ENCODE measurements at places on chromosomes 11 and 22. TPM values are rescaled to one million over a fixed set of nuclear protein-coding genes. Genes with fewer than 3 reads are reported as not detected.

DNA sequence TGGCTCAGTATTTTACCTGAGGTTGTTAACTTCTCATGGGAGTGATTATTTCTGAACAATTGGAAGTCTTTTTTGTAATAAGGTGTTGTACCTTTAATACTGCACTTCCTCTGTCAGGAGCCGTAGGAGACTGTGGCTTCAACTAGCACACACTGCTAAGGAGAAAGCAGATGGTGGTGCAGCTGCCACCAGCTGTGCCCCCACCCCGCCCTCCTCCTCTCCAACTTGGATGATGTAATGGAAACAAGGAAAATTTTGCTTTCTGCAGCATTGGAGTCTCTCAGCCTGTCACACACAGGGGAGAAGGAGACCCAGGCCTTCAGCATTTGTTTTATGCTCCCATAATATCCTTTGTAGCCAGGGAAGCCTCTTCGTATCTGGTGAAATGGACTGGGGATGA is 91.2 kb downstream of the TEAD1 start:
- no peak for DNase-seq

DNA sequence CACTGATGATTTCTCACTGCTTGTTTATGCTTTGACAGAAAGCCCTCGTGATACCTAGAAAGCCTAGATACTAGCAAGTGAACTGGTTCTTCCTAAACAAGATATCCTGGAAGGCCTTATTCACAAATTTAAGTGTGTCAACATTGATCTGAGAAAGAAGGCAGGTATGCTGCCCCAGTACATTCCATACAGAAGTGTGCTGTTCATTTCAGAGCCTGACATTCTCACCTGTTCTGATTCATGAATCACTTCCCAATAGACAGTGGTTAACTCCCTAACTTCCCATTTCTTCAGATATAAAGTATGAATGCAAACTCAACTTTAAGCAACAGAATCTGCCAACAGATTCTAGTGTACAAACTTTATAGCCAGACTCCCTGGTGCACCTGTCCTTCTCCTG is 15.5 kb upstream of the RASSF10 start:
- no peak for DNase-seq

DNA sequence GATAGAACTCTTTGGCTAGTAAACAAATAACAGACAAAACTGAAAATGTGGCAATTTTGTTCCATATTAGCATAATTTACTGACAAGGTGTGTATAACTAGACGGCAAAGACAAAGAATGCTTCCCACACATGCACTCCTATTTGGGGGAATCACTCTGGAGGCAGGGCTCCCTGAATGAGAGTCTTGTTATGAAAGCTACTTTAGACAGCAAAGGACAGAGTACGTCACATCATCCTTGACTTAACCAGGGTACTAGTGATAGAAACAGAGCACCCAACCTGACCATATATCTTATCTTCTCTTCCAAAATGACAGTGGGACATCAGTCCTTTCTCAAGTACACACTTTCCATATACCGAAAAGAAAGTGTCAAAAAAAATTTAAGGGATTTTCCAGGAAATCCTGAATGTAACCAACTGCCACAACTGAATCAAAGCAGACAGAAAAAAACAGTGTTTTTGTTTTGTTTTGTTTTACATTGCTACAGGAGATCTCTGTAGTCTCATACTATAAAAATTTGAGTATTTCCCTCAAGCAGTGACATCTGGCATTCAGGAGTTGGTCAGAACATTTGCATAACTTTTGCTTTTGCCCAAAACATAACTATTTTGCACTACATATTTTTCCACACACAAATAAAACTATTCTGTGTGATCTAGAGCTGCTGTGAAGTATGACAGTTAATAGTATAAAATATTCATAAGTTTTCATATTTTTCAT is 98.9 kb downstream of the ARHGAP20 start:
- DNase-seq = no peak

GRCh38 chr11:28144808-28145207 is 36.6 kb downstream of the METTL15 start:
- DNase-seq = no peak

DNA sequence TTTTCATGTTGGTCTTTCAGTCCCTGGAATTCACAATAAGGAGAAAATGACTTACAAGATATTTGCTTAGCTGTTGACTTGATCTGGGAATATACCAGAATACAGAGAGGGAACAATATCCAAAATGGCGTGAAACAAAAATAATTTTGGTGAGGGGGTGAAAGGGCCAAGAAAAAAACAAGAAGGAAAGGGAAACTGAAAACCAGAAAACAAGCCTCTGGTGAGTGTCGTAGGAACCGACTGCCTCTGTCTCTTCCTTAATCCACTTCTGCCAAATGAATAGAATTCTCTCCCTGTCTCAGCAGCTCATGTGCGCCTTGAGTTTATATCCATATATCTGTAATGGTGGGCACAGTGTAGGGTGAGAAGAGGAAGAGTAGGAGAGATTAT is 367.6 kb downstream of the ETS1 start:
- DNase-seq = no peak

DNA sequence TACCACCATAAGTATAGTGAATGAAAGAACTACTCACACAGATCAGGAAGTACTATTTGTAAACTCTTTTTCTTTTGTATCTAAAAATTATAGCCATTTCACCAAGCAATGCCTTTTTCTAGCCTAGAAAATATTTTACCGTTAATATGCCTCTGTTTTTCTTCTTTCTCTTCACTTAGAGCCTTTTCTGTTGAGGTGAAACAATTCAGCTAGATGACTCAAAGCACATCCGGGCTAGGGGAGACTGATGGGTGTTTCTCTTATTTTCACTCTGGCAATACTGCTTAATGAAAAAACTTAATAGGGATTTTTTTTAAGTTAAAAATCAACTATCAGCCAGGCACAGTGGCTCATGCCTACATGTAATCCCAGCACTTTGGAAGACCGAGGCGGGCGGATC is 93.3 kb downstream of the SGSM3 start:
- DNase-seq = no peak

KLHL35 gene
- 4.7 TPM for total RNA-seq
